ENCODE measurements at places on chromosomes 7 and 10.

GRCh38 chr7:134246347-134246746, 70.4 kb downstream of the SLC35B4 start:
- DNase-seq, result no peak

GRCh38 chr7:151732834-151733592, 143.9 kb downstream of the PRKAG2 start:
- DNase-seq, result no peak

- DNase-seq, result no peak
Measured at GRCh38 chr7:110803602-110804143, 287.3 kb upstream of the LRRN3 start.

DNA sequence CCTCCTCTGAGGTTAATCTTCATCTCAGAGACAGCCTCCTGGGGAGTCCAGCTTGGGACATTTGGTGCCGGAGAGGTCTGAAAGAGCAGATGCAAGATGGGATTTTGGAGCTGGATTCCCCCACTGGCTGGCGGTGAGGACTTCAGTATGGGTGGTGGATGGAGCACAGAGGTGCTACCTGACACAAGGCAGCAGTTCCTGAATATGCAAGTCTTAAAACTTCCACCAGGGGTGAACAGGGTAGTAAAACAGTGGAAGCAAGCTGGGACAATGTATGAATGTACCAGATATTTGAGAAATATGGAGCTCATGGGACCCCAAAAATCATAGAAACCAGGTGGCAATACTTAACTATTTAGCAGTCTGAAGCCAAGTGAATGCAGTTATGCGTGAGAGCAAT, 4.8 kb upstream of the TAF3 start:
- no peak for DNase-seq

GRCh38 chr10:20162123-20162522, 345.9 kb downstream of the PLXDC2 start:
- no peak for DNase-seq

DNA sequence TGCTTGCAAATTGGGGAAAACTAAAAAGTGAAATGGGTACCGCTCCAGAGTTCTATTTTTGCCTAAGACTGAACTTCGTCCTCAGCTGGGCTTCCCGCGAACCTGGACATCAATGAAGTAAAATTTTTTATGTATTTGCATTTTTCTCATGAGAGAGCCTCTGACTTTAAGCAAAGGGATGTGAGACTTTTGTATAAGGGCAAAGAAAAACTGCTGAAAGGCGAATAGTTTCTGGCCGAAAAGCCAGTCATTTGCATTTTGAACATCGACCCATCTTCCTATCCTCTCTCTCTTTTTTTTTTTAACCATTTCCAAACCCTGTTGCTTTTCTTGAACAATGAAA, 573 bp downstream of the PMPCB start:
- DNase-seq, result no peak

DNA sequence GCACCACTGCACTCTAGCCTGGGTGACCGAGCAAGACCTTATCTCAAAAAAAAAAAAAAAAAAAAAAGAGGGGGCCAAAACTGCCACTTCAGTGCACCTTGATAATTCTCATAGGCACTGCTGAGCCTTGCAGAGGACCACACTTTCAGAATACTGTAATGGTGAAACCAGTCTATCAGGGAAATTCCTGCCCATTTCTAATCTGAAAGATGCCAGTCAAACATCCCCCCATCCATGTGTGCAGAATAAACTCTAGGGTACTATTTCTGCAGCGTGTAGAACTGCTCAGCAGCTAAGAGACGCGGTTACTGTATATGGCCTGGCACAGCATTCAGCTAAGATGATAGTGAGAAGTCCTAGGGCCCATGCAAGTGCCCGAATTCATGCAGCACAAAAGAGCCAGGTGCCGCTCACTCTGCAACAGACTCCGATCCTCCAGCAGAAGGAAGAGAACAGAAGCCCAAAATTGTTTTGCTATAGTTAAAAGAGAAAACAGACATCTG, 286.8 kb upstream of the KLF14 start:
- DNase-seq, result no peak

GRCh38 chr7:20113427-20114027, 103.7 kb downstream of the MACC1 start:
- DNase-seq, result no peak

DNA sequence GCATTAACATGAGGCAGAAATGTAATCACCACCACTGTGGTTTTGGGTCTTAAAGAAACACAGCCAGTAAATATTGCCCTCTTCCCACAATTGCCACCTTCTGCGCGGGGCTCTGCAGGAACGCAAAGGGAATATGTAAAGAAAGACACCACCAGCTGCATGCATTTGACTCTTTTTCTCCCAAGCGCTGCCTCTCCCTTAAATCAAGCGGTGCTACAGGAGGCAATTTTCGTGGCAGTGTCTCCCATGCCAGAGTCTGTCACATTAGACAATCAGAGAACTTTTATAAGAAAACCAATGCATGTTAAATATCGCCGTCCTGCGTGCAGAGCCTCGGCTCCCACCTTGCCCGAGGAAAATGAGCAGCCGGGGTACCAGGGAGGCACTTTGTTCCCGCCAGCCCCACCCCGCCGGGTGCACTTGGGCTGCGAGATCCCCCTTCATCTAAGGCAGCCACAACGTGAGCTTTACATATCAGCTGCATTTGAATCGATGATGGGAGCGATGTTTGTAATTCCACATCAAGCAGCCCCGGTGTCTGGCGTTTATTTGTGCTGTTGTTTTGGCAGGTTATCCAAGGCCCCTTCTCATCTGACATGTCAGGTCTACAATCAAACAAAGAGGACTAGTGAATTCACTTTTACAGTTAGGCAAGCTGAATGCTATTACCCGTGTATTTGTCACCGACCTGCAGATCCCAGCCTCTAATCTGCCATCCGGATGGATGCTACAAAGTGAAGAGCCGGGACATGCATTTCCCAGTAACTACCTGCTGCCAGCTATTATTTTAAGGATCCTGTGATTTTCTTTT, 72.3 kb upstream of the MGMT start:
- DNase-seq, result no peak

DNA sequence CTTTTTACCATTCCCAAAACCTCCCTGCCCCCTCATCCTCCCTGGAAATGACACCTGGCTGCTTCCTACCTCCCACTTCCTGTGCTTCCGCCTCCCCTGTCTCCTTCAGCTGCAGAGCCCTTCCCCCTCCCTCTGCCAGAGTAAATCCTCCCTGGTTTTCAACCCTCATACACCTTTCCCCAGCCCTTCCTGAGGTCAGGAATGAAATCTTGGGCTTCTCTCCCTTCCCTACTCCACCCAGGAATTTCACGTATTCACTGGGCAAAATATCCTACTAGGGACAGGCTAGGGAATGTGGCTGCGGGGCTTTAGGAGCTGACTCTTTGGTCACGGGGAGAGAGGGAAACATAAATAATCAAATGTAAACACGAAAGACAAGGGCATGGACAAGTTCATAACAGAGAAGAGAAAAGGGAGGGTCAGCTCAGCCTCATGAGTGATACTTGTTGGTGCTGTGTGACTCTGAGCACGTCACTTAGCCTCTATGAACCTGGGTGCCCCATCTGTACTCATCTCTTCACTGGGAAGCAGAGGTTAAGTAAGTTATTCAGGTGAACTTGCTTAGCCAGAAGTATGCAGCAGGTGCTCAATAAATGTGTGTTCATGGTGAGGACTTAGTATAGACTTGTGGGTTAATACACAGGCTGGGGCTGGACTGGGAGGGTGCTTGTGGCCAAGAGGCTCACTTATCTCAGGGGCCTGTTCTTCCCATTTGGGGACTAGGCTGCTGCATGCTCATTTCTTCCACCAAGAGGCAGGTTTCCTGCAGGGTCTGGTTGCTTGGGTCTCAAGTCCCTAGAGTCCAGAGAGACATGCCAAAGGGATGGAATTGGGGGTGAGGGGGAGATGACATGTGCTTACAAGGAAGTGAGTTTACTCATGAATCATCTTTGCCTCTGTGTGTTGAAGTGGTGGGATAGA, 10.0 kb upstream of the DUSP5 start:
- no peak for DNase-seq
